ENCODE measurements at places on chromosomes 2 and 18. TPM values are rescaled to one million over a fixed set of nuclear protein-coding genes. Genes with fewer than 3 reads are reported as not detected.

GRCh38 chr2:6392354-6392753 is 473.4 kb downstream of the CMPK2 start:
- DNase-seq = no peak

DNA sequence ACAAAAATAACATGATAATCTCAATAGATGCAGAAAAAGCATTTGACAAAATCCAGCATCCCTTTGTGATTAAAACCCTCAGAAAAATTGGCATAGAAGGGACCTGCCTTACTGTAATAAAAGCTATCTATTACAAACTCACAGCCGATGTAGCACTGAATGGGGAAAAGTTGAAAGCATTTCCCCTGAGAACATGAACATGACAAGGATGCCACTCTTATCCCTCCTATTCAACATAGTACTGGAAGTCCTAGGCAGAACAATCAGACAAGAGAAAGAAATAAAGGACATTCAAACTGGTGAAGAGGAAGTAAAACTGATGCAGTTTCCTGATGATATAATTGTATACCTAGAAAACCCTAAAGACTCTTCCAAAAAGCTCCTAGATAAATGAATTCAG is 368.7 kb downstream of the RIT2 start:
- no peak for DNase-seq

GRCh38 chr2:188820576-188820975 is 153.6 kb upstream of the COL3A1 start:
- DNase-seq = no peak

DNA sequence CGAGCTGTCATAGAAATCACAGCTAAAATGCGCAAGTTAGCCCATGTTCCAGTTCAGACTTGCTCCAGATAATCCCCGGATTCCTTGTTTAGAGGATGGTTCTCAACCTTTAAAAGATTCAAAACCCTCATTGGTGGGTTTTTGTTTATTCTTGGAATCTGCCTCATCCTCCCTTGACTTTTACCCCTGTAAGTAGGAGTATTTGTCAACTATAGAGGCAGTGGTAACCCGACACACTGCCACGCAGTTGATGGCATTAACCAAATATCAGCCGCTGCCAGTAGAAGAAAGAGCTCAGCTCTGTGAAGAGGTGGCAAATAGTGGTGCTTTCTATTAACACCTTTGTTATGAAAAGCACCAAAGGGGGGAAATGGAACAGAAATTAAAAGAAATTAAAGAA is 40.4 kb upstream of the SELENOI start:
- no peak for DNase-seq

GRCh38 chr18:78725426-78725825 is 254.2 kb upstream of the SALL3 start:
- no peak for DNase-seq

DNA sequence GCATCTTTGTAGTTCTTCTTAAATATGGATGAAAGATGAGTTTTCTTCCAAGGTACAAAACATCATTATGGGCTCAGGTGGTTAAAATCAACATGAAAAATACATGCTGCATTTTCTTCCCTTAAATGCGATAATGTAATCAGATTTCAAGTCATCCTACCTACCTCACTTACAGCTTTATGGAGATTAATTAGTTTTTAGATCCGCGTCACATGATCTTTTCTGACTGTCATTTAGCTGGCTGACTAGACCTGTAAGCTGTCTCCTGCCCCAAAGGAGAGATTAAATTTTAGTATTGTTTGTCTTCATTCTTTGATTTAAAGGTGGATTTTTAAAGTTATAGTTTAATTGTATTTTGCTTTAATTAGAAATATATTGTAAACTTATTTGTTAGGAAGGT is 678.0 kb upstream of the ZEB2 start:
- DNase-seq = no peak

- no peak for DNase-seq
Observed at GRCh38 chr2:145875016-145875415, 1355.1 kb upstream of the ZEB2 start.

GRCh38 chr2:232776435-232776834 is at the start of gene KCNJ13:
KCNJ13 (minus strand) TSS chr2:232776565; CDS start chr2:232771362, 5,203 bp downstream.
- peak; percentile 90 for DNase-seq

DNA sequence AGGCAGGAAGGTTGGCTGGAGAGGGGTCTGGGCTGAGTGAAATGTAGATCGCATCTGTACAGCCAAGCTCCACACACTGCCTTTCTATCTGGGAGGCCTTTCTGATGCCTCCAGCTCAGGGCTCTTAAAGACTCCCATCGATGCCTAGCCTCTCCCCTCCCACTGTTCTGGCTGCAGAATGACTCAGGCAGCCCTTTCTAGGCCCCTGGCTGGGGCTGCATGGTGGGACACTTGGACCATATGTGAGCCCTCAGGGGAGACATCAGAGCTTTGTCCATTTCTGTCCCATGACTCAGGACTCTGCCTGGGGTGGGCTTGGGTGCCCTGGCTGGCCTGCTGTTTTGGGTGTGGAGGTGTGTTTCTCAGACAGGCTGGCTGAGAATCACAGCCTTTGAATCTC is 101.3 kb downstream of the CELF4 start:
- DNase-seq = no peak

- DNase-seq = no peak
Observed at GRCh38 chr2:38968021-38968420, 78.3 kb downstream of the ARHGEF33 start.

- DNase-seq = no peak
Observed at GRCh38 chr18:73961804-73962203, 185.8 kb downstream of the FBXO15 start.

DNA sequence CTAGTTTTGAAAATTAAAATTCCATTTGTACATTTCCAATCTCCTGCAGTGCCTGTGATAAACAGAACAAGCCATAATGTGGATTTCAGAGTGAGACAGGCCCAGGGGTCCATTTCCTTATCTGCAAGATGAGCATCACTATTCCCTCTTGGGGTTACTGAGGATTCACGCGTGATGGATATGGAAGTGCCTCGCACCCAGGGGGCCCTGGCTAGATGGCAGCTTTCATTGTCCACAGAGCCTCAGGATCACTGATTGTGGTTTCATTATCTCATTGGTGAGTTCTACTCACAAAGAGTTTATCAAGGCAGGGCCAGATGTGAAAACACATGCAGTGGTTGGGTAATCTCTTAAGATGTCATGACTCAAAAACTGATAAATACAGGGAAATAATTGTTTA is 11.6 kb downstream of the CNGA3 start:
- no peak for DNase-seq

DNA sequence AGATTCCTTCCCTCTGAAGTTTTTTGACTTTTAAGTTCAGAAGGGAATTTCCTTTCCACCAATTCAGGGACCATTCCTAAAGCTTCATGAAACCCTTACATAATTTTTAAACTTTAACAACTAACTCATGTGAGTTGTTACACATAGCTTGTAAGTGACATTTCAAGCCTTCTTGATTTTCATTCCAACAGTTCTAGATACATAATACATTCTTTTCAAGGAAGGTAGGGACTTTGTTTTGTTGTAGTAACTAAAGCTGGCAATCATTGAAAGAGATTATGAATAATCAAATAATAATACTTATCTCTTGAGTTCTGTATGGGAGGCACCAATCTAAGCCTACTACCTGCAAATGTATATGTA is 45.4 kb downstream of the SETBP1 start:
- no peak for DNase-seq

GRCh38 chr2:200419325-200419724 is 90.5 kb downstream of the KCTD18 start:
- no peak for DNase-seq

GRCh38 chr2:178163395-178163794 is 30.9 kb upstream of the OSBPL6 start:
- DNase-seq = no peak

DNA sequence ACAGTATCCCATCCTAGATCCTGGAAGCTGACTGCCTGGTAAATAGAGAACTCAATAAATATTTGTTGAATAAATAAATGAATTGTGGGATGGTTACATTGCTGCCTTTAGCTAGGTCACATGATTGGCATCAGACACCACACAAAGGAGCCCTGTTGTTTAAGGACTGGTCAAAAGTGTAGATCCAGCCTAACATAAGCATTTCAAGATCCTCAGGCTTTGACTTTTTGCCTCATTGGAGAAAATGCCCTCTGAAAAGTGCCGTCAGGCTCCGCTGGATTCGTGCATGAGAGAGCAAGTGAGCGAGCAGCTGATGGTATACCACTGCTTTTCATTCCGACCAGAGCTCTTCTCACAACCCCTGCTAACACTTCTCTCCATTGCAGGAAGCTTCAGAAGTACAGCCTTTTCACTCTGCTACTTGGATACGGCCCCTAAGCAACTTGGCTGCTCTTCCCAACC is 1.3 kb upstream of the ZNF24 start:
- DNase-seq = peak; percentile 27

DNA sequence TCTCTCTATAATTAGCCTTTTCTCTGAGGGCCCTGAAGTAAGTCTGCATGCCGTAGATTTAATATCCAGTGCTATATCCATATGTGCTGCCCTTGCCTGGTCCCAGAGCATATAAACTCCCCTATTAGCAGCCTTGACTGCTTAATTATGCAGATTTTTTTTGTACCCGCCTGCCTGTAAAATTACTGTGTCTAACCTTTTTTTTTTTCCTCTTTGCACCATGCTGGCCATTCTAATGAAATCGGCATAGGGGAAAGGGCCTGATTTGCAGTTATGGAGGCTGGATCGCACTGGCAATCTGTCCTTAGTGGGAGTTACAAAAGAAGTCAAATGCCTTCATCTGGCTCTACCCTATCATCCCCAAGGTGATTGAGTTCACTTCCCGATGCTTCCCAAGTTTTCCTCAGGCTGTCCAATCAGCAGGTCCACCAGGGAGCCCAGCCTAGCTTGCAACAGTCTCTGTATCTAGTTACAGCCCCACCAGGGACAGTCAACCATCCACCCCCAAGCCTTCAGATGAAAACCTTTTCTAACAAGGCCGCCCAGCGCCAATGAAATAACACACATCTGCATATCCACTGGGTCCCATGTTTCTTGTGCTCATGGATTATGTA is 239.0 kb downstream of the ZNF521 start:
- peak; percentile 50 for DNase-seq

DNA sequence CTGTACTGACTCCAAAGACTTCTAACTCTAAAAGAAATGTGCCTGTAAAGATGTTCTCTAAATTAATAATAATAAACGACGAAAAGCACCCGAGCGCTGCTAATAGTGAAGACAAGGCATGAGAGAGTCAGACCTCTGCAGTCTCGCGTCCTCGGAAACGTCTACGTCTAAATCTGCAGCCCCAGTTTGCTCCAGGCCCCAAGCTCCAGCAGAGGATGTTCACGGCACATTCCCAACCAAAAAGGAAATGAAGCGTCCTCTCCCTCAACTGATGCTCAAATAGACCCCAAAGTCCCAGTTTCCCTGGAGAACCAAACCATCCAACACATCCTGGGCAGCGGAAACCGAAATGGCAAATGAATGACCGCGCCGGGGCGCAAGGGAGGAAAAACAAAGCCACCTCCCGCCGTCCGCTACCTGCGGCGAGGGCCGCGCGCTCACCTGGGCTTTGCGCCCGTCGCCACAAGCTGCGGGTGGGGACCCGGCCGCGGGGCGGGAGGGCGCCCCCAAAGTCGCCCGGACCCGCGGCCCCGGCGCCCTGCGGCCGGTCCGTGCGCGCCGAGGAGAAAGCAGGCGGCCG is 47.1 kb upstream of the CCDC150 start:
- no peak for DNase-seq

DNA sequence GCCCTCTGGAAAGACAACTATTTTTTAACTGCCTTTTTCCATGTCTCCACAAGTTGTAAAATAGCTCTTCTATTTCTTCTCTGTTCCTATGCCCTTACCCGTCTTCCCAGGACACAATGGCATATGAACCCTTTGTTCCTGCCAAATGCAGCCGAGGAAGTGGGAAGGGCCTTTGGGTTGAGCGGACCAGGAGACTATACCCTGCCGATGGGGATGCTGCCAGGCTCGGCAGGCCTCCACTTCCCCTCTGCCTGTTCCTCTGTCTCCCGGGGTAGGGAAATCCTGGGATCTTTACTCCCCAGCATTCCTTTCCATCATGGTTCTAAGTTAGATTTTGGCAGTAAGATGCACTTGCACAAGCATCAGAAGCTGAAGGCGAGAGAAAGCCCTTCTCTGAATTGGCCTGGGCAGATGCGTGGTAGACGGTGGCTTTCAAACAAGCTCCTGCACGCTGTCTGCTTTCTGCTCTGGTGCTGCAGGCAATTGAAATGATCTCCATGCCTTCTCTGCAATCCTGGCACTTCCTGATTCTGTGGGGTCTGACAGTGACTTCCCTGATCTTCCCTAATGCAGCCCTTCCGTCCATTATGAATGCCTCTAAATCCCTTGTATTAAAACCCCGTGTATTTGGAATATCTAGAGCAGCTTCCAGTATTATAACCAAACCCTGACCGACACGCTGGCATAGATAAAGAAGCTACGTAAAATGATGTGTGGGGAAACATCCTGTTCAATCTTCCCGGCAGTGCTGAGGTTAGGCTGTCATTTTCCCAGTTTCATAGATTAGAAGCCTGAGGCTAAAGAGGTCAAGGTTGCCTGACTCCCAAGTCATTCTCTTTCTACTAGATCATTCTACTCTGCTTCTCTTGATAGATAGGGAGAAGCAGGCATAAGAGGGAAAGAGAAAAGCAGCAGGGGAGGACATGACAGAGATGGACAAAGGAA is 69.8 kb downstream of the MCFD2 start:
- no peak for DNase-seq

DNA sequence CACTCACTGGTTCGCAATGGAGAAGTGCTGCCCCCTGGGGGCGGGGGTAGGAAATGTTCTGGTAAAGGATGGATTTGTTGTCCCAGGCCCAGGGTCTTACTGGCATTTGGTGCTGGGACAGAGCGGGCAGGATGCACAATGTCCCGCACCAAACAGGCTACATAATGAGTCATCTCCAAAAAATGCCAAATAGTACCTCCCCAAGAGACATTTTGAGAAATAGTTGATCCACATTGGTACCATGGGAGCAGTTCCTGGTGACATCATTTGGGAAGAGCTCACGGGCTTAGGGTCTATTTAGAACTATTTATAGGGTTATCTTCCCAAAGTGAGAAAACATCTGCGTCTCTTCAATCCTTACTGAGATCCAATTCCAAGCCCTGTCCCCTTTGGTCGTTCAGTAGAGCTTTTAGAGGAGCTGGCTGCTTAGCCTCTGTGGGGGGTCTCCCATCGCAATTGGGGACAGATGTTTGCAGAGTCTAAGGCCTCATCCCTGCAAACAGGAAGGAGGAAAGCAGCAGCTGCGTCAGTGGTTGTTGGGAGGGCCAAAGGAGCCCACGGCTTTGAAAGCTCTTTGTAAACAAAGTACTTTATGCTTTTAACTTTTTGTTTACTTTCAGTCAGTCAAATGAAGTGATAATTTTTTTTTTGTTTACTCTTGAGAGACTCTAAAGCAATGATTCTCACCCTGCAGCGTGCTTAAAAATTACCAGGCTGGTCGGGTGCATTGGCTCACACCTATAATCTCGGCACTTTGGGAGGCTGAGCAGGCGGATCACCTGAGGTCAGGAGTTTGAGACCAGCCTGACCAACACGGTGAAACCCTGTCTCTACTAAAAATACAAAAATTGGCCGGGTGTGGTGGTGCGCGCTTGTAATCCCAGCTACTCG is 49.3 kb downstream of the GREB1 start:
- peak; percentile 66 for DNase-seq

The SERPINB7 gene
- not detected for total RNA-seq

The IL36G gene
- 0.59 TPM for total RNA-seq

The SPATS2L gene
- 29.1 TPM for total RNA-seq

The TRIM54 gene
- not detected for total RNA-seq

The SLC5A7 gene
- total RNA-seq = 0.04 TPM

The UGT1A4 gene
- total RNA-seq = not detected

The ANKRD30BL gene
- not detected for total RNA-seq

The POTEI gene
- 1.8 TPM for total RNA-seq

The MTCL1 gene
- 36.9 TPM for total RNA-seq

The GCKR gene
- total RNA-seq = not detected

The BZW1 gene
- total RNA-seq = 374 TPM

The LIPG gene
- 13.2 TPM for total RNA-seq

The STPG4 gene
- not detected for total RNA-seq

The ASXL3 gene
- total RNA-seq = 2.7 TPM

The POTEC gene
- total RNA-seq = 0.06 TPM

The TBR1 gene
- 0.09 TPM for total RNA-seq

Data from neural progenitor cell (in vitro differentiated cells).